SJCRH30 (cell line): ENCODE measurements at places on chromosomes 16 and 17. TPM values are rescaled to one million over a fixed set of nuclear protein-coding genes. Genes with fewer than 3 reads are reported as not detected.
A peak's percentile ranks its signal among the peaks of the same experiment; 100 is the strongest.

GRCh38 chr16:31192856-31193642, 9.5 kb downstream of the PYCARD start:
- H3K27ac ChIP-seq: no peak overlapping the region
- no peak for DNase-seq
- no peaks in the 10 kb centered on the region for H3K4me1 ChIP-seq
- H3K36me3 ChIP-seq: peaks cover 93% of the 10 kb centered on the region

DNA sequence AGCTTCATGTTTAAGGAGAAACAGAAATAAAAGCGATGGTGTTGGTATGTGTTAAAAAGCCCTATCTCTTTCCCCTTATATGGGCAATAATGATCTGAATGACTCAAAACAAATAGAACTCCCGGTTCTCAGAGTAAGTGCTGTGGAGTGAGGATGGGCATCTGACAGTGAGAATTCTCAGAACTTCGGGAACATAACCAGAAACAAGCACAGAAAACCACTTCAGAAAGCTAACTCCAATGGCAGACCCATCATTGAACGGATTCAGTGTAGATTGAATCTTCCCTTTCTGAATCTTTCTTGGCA, 67.2 kb downstream of the CDH8 start:
- no peak overlapping the region for H3K27ac ChIP-seq
- DNase-seq: no peak
- H3K27me3 ChIP-seq: no peaks in the 10 kb centered on the region
- no peaks in the 10 kb centered on the region for H3K36me3 ChIP-seq
- H3K4me3 ChIP-seq: no peak overlapping the region
- H3K4me1 ChIP-seq: no peaks in the 10 kb centered on the region

DNA sequence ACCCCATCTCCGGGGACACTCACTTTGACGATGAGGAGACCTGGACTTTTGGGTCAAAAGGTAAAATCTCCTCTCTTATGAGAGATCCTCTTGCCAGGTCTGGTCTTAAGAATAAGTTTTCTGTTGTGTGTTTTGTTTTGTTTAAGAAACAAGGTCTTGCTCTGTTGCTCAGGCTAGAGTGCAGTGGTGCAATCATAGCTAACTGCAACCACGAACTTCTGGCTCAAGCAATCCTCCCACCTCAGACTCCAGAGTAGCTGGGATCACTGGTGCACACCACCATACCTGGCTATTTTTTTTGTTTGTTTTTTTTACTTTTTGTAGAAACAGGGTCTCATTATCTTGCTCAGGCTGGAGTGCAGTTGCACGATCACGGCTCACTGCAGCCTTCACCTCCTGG, 4.1 kb downstream of the MMP25 start:
- H3K27me3 ChIP-seq: peaks cover 5% of the 10 kb centered on the region
- H3K4me3 ChIP-seq: no peak overlapping the region
- no peak for DNase-seq
- no peak overlapping the region for H3K27ac ChIP-seq
- H3K36me3 ChIP-seq: no peaks in the 10 kb centered on the region
- H3K4me1 ChIP-seq: no peaks in the 10 kb centered on the region

DNA sequence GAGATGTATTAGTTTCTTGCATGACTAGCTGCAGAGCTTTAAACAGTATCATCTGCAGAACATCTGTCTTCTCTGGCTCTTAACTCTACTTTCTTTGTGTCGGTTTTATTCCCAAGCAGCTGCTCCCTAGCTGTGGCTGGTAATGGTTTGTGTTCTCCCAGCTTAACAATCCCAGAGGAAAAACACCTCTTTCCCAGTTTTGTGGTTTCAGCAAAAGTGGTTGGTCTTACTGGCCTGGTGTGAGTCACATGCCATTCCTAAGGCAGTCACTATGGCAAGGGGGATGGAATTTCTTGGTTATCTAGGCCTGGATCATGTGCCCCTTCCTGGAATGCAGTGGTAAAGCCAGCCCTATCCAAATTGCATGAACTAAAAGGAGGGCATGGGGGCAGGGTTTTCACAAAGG, 27.5 kb downstream of the OMG start:
- peak overlapping the region; percentile 36 for H3K27ac ChIP-seq
- peak; percentile 91 for DNase-seq
- no peaks in the 10 kb centered on the region for H3K27me3 ChIP-seq
- peaks cover 23% of the 10 kb centered on the region for H3K36me3 ChIP-seq

Gene B4GALNT2
- total RNA-seq: not detected in 2 replicates

Gene IL17C
- total RNA-seq: not detected in 2 replicates

DNA sequence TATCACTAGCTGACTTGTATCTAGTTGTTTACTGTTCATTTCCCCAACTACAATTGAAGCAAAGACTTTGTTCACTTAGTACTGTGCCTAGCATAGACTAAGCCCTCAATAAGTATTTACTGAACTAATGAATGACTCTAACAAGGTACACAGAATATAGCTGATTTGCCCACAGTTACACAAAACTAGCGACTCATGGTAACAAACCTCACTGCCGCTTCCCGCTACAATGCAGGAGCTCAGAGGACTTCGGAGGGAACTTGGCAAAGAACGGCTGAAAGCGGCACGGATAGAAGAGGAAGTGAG, 524 bp downstream of the EFTUD2 start:
- H3K27me3 ChIP-seq: no peaks in the 10 kb centered on the region
- peaks cover 19% of the 10 kb centered on the region for H3K36me3 ChIP-seq
- peaks cover 23% of the 10 kb centered on the region for H3K4me1 ChIP-seq
